Mesothelial cell of epicardium (in vitro differentiated cells): ENCODE measurements at places on chromosomes 11 and 22. TPM values are rescaled to one million over a fixed set of nuclear protein-coding genes. Genes with fewer than 3 reads are reported as not detected.

GRCh38 chr11:57343825-57344224 is 5.7 kb downstream of the P2RX3 start:
- DNase-seq = no peak

DNA sequence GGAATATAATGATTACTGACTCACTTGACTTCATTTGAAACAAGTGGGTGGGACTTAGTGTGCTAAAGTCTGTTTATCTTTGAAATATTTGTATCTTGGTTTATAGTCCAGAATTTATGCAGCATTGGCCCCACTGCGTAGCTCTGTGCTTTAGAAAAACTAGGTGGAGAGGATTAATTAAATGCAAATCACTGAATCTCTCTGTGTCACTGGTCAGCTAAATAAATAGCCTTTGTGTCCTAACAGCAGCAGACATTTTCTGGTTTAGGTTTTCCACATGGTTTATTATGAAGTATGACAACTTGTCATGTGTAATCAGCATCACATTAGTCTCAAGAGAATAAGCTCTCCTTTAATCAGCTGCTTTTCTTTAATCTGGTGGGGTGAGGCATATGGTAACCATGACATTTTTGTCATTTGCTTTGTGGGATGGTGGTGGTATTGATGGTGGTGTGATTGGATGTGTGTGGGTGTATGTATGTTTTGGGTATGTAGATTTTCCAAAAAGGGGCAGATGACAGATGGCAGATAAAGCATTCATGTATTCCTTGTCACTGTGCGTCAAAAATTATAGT is 33.9 kb downstream of the BCL2L13 start:
- DNase-seq = no peak

DNA sequence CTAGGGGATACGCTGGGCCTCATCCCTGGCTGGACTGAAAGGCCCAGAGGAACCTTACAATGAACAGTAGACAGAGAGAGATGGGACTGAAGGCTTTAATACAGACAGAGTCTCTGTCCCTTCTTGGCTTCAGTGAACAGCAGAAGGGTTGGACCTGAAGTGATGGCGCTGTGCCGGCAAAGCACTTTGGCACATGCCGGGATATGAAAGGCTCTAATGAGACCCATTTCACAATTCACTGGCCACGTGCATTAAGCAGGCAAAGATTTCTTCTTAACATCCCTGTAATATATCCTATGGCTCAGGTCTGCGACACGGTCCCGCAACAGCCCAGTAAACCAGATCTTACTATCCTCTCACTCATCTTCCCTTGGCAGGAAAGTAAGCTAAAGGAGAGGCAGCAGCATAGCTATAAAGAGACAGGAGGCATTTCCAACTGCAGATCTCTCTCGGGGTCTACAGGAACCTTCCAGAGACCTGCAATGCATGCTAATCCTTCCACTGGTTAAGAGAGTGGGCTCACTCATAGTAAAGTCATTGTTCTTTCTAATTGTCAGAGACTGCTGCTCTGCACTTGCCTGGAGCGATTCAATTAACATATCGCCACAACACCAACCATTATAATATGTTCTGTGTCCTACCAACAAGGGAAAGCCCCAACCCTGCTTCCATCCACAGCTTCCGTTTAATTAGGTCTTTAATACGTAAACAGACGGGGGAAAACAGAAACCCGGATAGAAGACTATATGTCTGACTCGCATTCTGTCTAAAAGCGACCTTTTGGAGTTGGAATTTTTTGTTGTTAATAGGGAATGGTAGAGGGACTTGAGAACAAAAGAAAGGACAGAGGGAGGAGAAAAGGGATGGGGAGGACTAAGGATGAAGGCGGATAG is 1179.0 kb downstream of the LRRC4C start:
- DNase-seq = no peak

GRCh38 chr11:44968510-44968909 is 17.8 kb upstream of the TP53I11 start:
- no peak for DNase-seq

GRCh38 chr11:72589802-72590761 is 84.1 kb downstream of the PDE2A start:
- DNase-seq = peak; percentile 65

GLYATL1 gene
- 0.25 to 0.89 TPM (median 0.33 TPM) in 3 replicates for total RNA-seq

UCP2 gene
- total RNA-seq = 27.1 to 31.5 TPM (median 27.7 TPM) in 3 replicates

- no peak for DNase-seq
These were observed 61.7 kb upstream of the CECR2 start for GRCh38 chr22:17307566-17307965.

DNA sequence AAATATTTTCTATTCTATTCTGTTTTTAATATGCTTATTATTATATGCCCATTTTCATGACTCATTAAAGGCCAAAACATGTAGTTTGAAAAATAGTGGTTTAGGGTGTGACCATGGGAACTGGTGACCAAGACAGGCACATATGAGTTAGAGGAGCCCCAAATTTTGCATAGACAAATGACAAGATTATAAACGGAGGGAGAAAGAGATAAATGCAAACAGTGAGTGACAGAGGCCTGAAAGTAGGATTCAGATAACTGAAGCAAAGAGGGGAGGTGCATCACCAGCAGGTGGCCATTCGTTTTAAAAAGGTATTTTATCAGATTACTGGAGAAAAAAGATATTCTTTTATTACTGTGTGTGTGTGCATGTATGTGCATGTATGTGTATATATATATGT is 391.5 kb upstream of the CHORDC1 start:
- no peak for DNase-seq

DNA sequence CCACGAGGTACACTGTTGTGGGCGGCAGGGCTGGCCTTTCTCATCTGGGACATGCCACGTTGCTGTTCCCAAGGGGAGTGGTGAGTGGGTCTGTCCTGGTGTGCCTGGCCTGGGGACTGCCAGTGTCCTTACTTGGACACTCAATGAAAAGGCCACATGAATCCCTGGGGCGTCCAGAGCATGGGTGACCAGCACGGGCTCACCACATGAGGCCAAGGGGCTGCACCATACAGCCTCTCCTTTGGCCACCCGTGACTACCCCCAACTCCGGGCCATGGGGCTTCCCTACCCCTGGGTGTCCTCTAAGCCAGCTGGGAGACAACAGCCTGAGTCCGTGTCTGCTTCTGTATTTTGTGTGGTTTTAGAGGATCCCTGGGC is 20.2 kb upstream of the TXNRD2 start:
- DNase-seq = no peak

OR5AS1 gene
- total RNA-seq = not detected in 3 replicates

TTLL1 gene
- total RNA-seq = 14.4 to 18.0 TPM (median 15.3 TPM) in 3 replicates

ZNF143 gene
- 29.1 to 39.0 TPM (median 32.4 TPM) in 3 replicates for total RNA-seq

GSTT4 gene
- not detected in 3 replicates for total RNA-seq

DNA sequence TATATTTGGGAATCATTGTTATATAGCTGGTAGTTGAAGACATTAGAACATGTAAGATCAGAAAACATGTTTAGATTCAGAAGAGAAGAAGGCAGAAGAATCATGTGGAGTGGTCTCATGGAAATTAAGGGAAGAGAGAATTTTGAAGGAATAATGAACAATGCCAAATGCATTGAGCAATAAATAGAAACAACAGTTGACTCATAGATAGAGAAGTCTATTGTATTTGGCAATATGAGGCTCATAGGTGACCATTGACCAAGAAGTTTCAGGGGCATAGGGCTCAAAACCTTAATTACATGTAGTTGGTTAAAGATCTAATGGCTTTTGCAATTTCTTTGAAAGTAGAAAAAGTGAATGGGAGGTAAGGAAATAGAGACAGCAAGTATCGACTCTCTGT is 123.9 kb downstream of the PAX6 start:
- no peak for DNase-seq

DNA sequence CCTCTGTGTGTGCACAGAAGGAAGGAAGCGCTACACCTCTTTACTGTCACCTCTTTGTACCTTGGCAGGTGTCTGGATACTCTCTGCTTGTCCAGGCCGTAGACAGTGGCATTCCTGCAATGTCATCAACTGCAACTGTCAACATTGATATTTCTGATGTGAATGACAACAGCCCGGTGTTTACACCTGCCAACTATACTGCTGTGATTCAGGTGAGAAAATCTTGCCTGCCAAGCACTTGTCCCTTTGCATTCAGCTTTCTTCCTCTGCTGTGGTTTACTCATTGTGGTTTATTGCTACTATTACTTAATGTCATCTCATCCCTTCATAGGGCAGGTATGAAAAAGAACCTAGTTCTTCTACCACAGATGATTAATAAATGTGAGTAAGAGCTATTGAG is 131.9 kb upstream of the MTNR1B start:
- no peak for DNase-seq

PRR33 gene
- not detected in 3 replicates for total RNA-seq

- DNase-seq = no peak
These were observed 6.8 kb downstream of the PYGM start for GRCh38 chr11:64753019-64753379.

- DNase-seq = peak; percentile 46
These were observed 236.1 kb downstream of the TTC28 start for GRCh38 chr22:28443526-28443876.

RAG2 gene
- not detected in 3 replicates for total RNA-seq

- DNase-seq = no peak
These were observed 18.2 kb upstream of the PSMA1 start for GRCh38 chr11:14538271-14538925.

DNA sequence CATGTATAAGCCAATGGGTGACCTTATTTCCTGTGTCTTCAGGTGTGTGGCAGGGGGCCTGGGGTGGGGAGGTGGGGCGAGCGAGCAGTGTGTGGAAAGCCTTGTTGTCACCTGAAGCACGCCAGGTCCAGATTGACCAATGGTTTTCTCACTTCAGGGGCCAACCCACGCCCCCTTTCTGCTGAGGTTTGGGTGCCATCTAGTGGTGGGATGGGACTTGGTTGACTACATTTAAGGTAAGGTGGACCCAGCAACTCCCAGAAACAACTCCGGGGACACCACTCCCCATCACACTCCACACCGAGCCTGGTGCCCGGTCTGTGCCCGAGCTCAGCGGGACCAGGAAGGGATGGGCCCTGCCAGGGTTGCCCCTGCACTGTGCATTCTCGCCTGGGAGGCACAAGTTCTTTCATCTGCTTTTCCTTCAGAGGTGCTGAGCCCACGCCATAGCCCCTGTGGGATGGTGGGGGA is 40.0 kb downstream of the TPCN2 start:
- DNase-seq = peak; percentile 73

DNA sequence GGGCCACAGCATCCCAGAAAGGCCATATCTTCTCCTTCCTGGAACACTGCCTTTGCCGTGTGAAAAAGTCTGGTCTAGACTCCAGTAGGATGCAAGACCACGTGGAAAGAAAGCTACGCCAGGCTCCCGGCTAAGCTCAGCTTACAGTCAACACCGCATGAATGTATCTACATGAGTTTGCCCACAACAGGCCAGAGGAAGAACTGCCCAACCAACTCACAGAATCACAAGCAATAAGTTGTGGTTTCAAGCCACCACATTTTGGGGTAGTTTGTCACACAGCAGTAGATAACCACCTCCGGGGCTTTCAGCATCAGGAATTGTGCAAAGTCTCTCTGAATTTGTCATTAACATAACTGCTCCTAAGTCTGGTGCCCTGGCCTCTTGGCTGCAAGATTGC is 27.3 kb downstream of the HSPA8 start:
- DNase-seq = no peak

DNA sequence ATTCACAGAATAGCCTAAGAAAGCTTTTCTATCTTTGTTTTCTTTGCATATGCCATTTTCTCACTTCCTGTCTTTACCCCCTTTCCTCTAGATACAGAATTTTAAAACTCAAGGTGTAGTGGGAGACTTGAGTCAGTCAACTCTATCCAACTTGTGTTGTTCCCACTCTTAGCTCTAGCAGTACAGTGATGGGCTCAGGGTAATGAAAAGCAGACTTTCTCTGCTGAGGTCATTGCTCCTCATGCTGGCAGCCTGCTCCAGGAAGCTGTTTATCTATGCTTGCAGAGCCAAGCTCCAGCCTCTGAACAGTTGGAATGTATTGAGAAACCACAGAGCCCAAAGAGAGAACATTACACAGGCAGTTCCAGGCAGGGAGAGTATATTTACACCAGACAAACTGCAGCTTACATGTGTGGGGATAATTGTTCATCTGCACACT is 68.1 kb downstream of the CSTPP1 start:
- peak; percentile 41 for DNase-seq

CBLIF gene
- not detected in 3 replicates for total RNA-seq

CHRM4 gene
- 0.42 to 0.68 TPM (median 0.51 TPM) in 3 replicates for total RNA-seq

GRCh38 chr11:30423886-30424285 is 101.0 kb downstream of the ARL14EP start:
- DNase-seq = no peak

DNA sequence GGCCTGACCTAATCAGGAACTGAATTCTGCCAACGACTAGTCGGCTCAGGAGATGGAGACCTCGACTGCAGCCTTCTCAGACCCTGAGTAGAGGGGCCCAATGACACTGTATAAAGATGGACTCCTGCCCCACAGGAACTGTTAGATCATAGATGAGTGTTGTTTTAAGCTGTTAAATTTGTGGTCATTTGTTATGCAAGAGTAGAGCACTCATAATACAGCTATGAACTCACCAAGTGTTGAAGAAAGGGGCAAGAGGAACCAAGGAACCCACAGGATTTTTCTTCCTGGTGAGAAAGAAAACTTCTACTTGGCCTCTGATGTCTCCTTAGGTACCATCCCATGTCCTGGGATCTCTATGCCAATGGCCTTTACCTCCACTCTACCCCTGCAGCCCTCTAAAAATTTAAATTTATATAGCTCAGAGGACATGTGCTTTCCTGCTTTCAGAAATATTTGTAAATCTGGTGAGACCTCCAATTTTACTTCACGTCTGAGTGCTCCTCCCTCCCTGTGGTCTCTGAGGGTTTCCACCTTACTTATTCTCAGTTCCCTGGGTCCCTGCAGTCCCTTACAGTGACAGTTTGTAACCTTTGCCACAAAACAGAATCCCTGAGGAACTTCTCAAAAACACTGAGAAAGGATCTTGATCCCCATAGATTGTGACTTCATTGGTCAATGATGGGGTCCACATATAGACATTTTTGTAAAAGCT is 256.3 kb upstream of the ARHGAP20 start:
- no peak for DNase-seq

GRCh38 chr11:31792456-31792855 is 18.7 kb downstream of the PAX6 start:
- DNase-seq = no peak

CSF2RB gene
- 0.38 to 0.56 TPM (median 0.38 TPM) in 3 replicates for total RNA-seq

DNA sequence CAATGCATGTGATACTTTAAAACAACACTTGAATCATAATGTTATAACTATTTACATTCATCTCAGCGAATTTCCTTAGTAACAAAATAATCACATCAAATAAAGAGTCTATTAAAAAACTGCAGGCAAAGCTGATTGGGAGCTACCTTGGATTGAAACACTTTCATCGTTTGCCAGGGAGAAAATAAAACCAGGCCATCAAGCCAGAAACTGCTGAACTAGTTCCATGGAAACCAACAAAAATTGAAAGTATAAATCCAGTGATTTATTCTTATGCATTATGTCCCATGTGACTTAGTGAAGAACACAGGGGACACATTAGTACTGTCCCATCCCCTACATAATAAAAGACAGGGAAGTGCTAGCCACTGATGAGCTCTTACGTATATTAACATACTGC is 21.7 kb downstream of the SLC35F2 start:
- no peak for DNase-seq

DNA sequence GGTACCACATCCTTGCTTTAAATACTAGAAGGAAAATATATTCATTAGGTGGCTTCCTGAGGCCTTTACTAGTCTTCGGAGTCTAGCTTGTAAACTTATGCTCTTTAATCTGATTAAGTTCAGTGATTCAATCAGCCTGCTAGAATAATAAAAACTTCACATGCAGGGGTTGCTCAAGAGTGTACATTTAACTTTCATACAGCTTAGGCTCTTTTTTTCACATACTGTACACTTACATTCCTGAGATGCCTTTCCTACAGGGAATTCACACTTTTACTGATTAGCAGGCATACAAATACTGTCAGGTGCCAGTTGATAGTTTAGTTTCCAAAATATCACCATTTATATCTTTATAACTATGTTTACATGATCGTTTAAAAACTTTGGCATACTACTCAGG is 3.2 kb upstream of the ANO5 start:
- no peak for DNase-seq
